ENCODE measurements at places on chromosomes 7 and 10.

DNA sequence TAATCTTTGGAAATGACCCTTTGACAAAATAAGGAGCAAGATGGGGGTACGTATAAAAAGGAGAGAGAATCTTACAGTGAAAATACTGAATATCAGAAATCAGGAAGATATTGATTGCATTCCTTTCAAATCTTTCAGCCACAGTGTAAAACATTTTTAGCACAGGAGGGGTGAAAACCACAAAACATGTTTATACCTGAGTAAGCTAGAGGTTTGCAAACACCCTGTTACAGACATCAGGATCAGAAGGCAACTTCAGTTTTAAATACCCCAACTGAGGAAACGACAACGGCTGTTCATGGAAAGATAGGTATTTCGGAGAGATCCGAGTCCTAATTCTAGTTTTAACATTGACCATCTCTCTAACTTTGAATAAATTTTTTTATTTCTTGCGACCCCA, 69.1 kb upstream of the ITGB1 start:
- DNase-seq: no peak

- DNase-seq: no peak
These were observed 614.2 kb upstream of the FOXK1 start for GRCh38 chr7:4067874-4068273.

- DNase-seq: no peak
These were observed 176.2 kb downstream of the CCDC3 start for GRCh38 chr10:12825260-12825849.

GRCh38 chr10:68938117-68938516, 17.9 kb upstream of the DDX21 start:
- no peak for DNase-seq

- DNase-seq: no peak
These were observed 139.9 kb downstream of the CFTR start for GRCh38 chr7:117619681-117620080.

DNA sequence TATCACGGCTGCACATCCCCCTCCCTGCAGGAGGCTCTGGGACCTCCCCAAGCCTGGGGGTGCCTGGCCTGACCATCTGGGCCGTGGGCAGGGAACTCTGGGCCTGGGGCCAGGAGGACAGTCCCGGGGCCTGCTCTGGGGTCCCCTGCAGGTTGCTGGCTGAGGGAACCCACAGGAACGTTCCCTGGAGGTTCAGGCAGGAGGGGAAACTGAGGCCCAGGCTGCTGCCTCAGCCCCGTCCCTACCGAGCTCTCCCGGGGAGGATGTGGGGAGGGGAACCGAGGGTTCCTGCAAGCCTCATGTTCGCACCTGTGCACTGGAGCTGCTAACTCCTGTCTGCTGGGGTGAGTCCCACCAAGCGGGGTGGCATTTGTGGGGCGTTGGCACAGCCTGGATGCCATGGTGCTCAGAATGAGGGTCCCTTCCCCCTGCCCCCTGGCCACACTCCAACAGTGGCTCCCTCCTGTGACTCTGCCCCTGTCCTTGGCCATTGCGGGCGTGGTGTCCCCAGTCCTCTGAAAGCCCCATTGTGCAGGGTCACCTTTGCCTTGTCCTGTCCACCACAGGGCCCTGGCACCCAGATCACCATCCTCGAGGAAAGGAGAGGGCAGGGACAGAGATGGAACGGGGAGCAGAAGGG, 9.4 kb downstream of the ELFN1 start:
- DNase-seq: no peak

- no peak for DNase-seq
These were observed 5.0 kb upstream of the PAXIP1 start for GRCh38 chr7:155007947-155008346.

- DNase-seq: no peak
These were observed 3.3 kb upstream of the STN1 start for GRCh38 chr10:103921248-103921647.

GRCh38 chr7:132182992-132183391, 393.3 kb downstream of the PLXNA4 start:
- DNase-seq: no peak

- DNase-seq: no peak
These were observed 19.2 kb upstream of the TNRC18 start for GRCh38 chr7:5442757-5443305.

DNA sequence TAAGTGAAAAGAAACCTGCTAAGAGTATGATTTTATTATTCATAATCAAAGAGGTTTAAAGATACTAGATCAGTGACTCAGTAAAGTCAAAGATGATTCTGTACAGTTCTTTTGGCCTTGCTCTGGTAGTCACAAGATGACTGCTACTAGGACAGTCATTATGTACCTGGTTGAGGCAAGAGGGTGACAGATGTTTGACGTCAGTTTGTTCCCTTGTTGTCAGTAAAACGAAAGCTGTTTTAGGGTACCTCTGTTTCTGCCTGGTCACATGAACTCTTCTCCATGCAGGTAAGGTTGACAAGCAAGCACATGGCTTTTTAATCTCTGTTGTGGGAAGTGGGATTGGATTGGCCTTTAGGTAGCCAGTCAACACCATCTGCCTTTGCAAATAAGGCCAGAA, 308.0 kb downstream of the EXOC4 start:
- no peak for DNase-seq

- peak; percentile 72 for DNase-seq
These were observed 109.1 kb upstream of the TNRC18 start for GRCh38 chr7:5532536-5533335.

DNA sequence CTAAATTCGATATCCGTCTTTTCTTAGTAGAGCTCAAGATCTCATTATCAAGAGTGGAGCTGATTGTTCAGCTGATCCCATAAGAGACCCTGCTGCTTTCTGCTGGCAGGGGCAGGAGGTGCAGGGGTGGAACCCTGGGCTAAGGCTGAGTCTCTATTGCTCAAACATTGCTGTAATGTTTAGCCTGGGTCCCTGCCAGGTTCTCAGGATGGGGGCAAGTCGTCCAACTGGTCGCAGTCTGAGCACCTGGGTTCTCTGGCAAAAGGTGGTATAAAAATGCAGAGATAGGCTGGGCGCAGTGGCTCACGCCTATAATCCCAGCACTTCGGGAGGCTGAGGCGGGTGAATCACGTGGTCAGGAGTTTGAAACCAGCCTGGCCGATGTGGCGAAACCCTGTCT, 62.0 kb upstream of the NRBF2 start:
- DNase-seq: no peak

GRCh38 chr7:47702080-47702479, 120.2 kb upstream of the TNS3 start:
- no peak for DNase-seq

GRCh38 chr10:33559105-33559504, 224.6 kb upstream of the NRP1 start:
- no peak for DNase-seq

DNA sequence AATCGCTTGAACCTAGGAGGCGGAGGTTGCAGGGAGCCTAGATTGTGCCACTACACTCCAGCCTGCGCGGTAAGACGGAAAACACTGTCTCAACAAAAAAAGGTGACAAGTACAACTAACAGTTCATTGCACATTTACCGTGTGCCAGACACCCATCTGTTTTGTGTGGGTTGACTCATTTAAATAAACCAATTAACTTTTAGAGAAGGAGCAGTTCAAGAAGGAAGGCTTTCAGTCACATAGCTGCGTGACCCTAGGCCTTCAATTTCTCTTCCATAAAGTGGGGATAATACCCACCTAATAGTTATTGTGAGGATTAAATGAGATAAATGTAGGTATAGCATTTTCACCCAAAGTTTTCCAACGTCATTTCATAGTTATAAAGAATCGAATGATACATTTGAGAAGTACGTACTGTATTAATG, 52.3 kb upstream of the KDM7A start:
- DNase-seq: no peak

DNA sequence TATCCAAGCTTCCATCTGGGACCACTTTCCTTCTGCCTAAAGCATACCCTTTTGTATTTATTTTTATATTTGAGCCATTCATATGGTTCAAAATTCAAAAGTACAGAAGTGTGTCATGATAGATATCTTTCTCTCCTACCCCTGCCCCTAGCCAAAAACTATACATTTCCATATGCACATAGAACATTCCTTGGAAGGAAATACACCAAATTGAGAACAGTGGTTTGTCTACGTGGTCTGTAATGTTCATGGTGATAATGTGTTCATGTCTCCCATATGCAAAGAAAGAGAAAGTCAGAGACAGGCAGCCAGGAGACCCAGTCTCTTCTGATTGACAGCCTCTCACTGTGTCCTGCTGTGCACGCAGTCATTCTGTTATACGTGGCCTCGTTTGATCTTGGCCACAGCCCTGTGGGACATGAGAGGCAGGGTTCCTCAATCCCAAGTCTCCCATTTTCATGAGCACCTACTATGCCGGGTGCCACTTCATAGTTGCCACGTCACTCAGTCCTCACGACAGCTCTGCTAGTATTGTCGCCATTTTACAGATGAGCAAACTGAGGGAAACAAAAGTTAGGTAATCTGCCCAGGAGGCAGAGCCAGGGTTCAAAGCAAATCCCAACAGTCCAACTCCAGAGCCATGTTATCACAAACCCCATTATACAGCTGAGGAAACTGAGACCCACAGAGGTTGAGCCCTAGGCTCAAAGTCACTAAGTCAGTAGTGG, 8.0 kb upstream of the CDH23 start:
- DNase-seq: no peak

DNA sequence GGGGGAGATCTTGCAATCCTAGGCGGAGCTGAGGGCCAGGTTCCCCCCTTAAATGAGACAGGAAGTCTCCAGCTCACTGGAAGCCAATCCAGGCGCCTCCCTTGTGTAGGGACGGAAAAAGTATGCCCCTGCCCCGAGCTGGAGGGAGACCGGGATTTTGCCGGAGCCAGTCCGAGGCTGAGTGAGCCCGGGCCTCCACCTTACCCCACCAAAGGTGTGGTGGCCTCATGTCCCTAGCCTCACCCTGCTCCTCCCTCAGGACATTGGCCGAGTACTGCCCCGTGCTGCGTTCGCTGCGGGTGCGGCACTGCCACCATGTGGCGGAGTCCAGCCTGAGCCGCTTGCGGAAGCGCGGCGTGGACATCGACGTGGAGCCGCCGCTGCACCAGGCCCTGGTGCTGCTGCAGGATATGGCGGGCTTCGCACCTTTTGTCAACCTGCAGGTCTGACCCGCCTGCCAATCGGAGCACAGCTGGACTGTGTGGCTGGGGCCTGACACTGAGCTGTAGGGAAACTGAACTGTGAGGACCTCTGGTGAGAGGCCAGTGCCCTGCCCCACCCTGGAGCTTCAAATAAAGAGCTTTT, 2.0 kb downstream of the FBXL15 start:
- no peak for DNase-seq

GRCh38 chr10:43605850-43606322, 352 bp upstream of the ZNF485 start:
- DNase-seq: no peak

DNA sequence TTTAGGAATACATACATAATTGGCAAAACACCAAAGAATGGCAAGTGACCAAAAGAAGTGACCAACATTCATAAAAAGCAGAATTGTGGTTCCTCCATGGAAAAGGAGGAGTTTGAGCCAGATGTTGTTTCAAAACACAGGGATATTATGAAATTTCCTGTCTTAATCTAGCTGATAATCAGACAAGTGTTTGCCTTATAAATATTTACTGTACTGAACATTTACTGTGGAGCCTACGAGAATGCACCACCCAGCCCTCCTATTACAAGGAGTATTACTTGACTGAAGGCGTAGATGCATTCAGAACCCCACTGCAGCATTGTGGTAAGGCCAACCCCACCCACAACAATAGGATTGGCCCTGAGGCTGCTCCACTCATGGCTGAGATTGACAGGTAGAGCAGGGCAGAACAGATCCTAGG, 118.9 kb downstream of the AKR1D1 start:
- no peak for DNase-seq

DNA sequence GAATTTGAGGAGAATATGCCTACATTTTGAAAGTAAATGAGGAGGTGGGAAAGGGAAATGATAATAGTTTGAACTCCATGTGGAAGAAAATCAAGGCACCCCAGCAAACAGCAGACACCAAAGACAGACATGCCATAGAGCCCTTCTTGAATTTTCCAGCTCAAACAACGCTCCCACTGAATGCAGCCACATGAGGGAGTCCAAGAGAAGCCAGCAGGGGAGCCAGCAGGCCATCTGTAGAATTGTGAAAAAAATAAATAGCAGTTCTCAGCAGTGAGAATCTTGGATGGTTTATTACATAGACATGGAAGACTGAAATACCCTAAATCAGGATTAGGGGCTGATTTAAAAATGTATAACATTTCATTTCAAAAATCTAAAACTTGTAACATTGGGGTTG, 1567.3 kb upstream of the LRRTM3 start:
- no peak for DNase-seq

DNA sequence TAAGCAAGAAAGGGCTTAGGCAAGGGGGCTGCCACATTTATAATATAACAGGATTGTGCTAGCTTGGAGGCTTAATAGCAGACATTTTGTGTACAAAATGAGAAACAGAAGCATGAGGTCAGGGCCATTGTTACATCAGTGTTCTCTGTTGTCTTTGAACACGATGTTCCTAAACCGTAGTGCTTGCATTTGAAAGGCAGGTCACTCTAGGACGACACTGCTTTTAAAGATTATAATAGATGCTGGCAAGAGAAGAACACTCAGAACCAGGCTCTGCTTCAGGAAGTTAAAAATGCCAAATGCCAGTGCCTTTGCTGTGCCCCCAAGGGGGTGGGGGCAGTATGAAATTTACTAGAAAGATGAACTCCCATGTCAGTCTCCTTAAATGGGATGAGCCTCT, 91.1 kb downstream of the SORCS3 start:
- DNase-seq: no peak

- DNase-seq: no peak
These were observed 92.4 kb upstream of the LEP start for GRCh38 chr7:128148676-128149075.

DNA sequence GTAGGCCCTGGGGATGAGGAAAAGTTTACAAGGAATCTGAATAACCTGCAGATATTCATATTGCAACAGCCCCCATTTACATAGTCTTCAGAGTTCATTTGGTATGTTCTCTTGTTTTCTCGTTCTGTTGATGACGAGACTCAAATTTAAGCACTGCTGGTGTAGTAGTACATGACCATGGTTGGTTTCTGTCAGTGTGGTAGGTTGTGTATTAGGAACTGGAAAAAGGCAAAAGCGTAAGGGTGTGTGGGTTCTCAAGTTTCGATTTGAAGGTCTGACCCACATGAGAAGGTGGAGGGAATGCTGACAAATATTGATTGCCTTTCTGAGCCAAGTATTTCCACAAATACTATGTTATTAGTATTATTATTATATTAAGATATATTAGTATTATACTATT, 151.7 kb downstream of the AUTS2 start:
- DNase-seq: no peak
